ENCODE measurements at places on chromosomes 5 and 9.

DNA sequence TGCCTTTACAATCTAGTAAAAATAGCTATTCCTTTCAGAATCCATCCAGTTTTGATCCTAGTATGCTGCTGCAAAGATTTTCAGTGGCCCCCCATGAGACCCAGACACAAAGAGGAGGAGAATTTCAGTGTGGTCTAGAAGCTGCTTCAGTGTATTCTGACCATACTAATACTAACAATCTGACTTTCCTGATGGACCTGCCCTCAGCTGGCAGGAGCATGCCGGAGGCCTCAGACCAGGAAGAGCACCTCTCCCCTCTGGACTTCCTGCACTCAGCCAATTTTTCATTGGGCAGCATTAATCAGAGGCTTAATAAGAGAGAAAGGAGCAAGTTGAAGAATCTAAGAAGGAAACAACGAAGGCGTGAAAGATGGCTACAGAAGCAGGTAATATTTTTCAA, 48.5 kb downstream of the RNF180 start:
- no peak for DNase-seq

DNA sequence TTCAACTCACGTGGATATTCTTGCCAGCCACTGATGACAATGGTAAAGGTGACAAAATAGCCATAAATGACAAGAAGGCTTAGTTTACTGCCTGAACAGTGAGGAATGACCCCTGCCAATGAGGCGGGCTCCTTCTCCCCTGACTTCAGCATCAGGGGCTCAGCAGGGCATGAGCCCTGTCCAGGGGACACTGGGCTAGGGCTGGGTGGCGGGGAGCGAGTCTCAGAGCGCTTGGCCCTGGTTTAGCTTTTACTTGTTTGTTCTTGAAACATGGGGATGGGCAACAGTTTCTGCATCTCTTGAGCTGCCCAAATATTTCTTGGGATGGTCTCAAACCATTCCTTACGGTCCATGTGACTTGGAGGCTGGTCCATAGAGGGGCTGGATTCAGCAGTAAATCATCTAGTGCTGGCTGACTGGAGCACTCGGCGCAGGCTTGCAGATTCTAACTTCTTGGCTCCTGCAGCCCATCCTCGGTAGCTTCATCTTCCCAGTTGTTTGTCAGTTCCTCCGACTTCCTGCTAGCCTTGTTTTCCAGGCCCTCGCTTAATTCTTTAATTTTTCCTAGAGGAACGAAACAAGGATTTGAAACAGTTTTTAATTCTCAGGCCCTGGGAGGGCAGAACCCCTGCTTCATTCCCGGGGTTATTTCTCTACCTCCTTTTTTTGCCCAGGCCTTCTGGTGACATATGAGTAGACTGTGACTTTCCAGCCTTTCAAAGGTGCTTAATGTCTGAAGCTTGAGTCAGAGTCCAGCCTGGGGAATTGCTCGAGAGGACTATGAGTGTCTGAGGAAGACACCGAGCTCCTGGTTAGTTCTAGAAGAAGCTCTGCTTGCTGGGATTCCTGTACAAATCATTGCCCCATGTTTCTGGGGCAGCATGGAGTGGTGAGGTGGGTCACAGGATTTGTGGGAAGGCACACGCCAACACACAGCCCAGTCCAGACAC, 4.5 kb upstream of the HMCN2 start:
- DNase-seq, result no peak

- no peak for DNase-seq
These were observed 41.5 kb downstream of the CXXC5 start for GRCh38 chr5:139689631-139690063.

GRCh38 chr5:180598316-180598701, 7.0 kb upstream of the SCGB3A1 start:
- DNase-seq, result no peak

DNA sequence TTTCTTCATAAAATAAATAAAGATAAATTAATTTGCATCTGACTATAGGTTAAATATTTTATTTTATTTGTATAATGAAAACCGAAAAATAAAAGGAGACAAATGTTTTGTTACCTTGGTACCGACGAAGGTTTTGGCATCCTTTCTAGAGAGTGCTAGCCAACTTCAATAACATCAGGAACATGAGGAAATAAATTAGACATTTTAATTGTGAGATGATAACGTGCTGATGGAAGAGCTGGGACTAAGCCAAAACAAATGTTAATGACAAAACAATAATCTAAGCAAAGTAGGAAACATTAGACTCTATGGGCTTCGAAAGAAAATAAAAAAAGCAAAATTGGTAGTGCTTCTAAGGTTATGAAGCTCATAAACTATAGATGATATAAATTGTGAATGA, 201.0 kb downstream of the IRX2 start:
- DNase-seq, result no peak

DNA sequence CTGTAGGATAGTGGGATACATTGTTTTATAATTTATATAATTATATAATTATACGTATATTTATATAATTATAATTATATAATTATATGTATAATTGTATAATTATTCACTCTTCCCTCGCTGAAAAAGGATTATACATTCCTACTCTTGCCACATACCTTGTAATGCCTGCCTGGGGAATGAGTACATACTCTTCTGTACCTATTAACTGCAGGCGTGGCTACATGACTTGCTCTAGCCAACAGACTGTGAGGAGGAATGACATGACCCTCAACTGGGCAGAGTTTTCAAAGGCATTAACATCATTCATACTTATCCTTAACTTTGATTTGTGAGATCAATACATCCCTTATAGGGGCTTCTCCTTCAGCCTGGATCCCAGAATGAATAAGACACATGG, 19.1 kb downstream of the ERMP1 start:
- no peak for DNase-seq
